ENCODE measurements at places on chromosomes 1 and 21.

- DNase-seq = no peak
Observed at GRCh38 chr21:42806509-42807140, 72.7 kb downstream of the WDR4 start.

- no peak for DNase-seq
Observed at GRCh38 chr1:165645654-165646366, 14.8 kb downstream of the MGST3 start.

- DNase-seq = no peak
Observed at GRCh38 chr1:223230161-223230881, 87.3 kb upstream of the TLR5 start.

DNA sequence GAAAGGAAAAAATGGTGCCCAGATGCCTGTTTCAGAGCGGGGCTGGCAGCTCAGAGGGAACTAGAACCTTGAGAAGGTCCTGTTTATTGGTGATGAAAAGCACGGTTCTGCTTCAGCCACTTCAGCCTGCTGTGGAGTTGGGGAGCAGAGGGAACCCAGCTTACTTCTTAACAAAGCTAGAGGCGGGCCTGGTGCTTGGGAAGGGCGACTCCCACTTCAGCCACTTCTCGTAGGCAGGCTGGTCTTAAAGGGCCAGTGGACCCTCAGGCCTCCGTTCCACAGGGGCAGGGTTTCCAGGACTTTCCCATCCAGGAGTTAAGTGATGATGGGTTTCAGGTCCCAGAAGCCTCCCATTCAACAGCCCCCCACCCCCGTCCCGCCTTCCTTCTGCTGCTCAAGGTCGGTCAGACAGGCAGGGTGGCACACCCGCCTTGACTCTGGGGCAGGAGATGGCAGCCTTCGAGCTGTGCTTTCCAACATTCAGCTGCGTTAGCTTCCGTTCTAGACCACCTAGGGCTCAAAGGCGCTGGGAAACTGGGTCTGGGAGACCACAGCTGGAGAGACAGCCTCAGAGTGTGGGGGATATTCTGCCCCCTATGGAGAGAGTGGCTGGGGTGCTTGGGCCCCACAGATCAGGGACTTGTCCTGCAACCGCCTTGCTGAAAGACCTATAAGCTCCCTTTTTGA lies 3.4 kb downstream of the RUNX3 start:
- DNase-seq = no peak

GRCh38 chr21:38936240-38936639 lies 130.5 kb downstream of the ETS2 start:
- no peak for DNase-seq

GRCh38 chr1:38612951-38613350 lies 246.6 kb downstream of the RRAGC start:
- DNase-seq = no peak

GRCh38 chr1:32991819-32992488 lies 27.3 kb upstream of the RNF19B start:
- DNase-seq = no peak

- no peak for DNase-seq
Observed at GRCh38 chr1:3563610-3564009, 47.7 kb downstream of the MEGF6 start.

- no peak for DNase-seq
Observed at GRCh38 chr1:15400627-15401026, 9.1 kb upstream of the EFHD2 start.

DNA sequence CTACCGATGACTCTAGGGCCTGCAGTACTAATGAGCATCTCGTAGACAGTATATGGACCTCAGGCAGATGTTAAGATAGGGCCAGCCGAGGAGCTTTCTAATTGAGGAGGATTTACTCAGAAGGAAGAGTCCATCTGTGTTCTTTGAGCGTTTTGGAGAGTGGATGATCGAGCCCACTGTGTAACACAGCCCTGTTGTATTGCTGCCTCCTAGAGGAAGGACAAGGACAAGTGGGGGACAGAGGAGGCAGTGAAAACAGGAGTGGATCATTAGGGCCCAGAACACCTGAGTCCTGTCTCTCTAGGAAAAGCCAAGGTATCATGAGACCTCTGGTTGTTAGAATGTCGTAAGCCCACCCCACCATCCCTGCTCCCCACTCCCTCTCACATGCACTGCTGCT lies 62.9 kb downstream of the TBX19 start:
- peak; percentile 6 for DNase-seq

- DNase-seq = no peak
Observed at GRCh38 chr1:244751271-244751895, 84.1 kb upstream of the COX20 start.

- peak; percentile 79 for DNase-seq
Observed at GRCh38 chr1:205933671-205934618, 9.3 kb downstream of the SLC26A9 start.

DNA sequence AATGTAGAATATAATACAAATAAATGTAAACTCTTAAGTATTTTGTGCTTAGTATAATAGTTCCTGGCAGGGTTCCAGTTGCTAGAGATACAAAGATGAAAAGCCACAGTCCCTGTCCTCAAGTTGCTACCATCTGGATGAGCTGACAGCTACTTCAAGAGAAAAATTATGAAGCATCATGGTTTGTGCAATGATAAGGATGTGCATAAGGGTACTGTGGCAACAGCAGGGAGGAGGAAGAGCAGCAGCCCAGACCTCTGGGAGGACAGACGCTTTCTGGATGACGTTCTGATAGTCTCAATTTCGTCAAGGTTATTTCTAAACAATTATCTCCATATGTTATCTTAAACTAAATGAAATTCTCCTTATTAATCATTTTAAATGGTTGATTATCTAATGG lies 198.9 kb downstream of the NTNG1 start:
- DNase-seq = no peak

DNA sequence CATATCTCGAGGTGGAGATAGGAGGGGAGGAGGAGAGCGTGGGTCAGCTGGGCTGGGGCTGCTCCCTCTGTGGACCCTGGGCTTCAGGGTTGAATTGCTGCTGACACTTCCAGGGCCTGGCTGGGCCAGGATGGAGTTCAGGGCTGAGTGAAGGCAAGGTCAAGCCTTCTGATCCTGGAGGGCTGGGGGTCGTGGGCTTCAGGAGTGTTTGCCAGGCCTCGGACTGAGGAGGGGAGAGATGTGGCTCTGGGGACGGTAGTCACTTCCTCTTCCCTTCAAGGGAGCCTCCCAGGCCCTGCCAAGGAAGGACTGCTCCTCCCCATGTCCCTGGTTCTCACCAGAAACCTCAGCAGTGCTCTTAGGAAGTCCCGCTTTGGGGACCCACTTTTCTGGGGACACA lies 12.1 kb upstream of the FAM131C start:
- DNase-seq = no peak

- no peak for DNase-seq
Observed at GRCh38 chr1:53066891-53067738, 5.1 kb downstream of the PODN start.

DNA sequence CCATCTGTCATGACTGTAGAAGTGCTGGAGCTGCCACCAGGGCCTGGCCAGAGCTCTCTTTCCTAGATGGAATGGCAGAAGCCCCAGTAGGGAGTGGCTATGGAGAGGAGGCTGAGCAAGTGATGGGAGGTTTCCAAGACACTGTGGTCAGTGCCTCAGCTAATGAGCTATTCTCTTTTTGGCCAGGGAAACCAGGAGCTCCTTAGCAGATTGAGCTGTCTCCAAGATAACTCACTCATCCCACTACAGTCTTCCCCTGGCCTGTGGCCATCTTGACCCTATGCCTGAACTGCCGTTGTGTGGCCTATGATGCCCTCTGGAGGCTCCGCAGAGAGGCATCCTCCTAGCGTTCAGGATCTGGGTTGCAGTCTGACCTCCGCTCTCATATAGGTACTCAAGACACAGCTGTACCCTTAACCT lies 60.5 kb downstream of the ERI3 start:
- no peak for DNase-seq

- no peak for DNase-seq
Observed at GRCh38 chr21:45641480-45642035, 2.0 kb upstream of the PCBP3 start.

DNA sequence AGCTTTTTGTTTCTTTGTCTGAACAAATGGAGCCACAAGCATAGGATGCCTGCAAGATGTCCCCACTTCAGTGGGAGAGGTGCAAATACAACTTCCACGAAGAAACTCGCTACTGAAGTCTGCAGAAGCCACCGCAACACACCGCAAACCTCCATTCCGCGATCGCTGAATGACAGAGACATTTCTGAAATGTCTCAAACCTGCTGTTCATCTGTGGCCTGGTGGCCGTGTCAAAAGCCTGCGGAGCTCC lies 1.0 kb downstream of the TP53BP2 start:
- no peak for DNase-seq

GRCh38 chr1:7962014-7962335 lies 464 bp downstream of the PARK7 start:
- no peak for DNase-seq

Measured in dermis microvascular lymphatic vessel endothelial cell (primary cell).